ENCODE measurements at places on chromosomes 1 and 21.

DNA sequence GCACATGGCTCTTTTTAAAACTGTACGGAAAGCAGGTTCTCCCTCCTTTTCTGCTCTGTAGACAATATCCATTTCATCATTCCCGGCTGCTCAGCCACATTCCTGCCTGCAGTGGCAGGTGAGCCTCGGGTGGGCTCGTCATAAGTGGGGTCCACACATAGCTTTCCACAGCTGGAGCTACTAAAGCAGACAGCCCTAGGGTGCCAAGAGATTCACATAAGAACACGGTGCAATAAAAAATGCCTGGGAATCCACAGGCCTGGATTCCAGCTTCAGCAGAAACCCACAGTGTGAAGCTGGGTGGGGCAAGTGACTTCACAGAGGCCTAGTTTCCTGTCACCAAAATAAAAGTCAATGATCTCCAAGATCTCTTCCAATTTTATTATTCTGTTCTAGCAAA, 96.4 kb downstream of the MIS18A start:
- no peak for DNase-seq

DNA sequence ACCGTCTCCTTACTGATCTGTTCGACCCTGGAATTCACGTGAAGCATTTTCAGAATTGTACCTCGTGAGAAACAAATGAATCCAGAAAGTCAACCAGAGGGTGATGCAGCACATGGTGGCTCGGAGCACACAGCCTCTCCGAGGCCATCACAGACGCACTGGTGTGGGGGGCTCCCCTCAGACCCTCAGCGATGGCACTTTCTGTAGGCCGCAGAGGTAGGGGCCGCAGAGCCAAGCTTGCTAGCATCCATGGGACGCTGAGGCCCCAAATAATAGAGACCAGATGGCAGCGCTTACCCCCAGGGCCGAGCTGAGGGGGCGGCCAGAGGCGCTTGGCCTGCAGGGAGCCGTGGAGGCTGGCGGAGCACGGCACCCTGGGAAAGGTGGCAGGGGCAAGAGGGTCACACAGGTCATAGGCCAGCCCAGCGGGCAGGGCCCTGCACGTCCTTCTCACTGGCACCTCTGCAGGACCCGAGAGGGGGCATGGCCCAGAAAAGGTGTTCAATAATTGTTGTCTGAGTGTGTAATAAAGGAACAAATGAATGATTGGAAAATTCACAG, 28.1 kb upstream of the COL6A2 start:
- DNase-seq, result no peak

DNA sequence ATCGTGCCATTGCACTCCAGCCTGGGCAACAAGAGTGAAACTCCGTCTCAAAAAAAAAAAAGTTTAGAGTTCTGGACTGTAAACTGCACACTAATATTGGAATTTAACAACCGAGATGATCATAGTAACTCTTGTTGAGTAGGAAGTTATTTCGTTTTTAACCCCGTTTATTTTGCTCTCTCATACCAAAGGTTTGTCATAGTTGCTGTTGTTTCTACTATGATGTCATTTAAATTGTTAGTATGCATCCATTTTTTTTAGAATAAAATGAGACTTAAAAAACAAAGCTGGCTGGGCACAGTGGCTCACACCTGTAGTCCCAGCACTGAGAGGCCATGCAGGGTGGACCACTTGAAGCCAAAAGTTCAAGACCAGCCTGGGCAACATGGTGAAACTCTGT, 49.3 kb downstream of the DOP1B start:
- DNase-seq, result no peak

GRCh38 chr1:10170239-10170574, 40.2 kb upstream of the KIF1B start:
- DNase-seq, result no peak
